ENCODE measurements at places on chromosomes 5 and 9.

DNA sequence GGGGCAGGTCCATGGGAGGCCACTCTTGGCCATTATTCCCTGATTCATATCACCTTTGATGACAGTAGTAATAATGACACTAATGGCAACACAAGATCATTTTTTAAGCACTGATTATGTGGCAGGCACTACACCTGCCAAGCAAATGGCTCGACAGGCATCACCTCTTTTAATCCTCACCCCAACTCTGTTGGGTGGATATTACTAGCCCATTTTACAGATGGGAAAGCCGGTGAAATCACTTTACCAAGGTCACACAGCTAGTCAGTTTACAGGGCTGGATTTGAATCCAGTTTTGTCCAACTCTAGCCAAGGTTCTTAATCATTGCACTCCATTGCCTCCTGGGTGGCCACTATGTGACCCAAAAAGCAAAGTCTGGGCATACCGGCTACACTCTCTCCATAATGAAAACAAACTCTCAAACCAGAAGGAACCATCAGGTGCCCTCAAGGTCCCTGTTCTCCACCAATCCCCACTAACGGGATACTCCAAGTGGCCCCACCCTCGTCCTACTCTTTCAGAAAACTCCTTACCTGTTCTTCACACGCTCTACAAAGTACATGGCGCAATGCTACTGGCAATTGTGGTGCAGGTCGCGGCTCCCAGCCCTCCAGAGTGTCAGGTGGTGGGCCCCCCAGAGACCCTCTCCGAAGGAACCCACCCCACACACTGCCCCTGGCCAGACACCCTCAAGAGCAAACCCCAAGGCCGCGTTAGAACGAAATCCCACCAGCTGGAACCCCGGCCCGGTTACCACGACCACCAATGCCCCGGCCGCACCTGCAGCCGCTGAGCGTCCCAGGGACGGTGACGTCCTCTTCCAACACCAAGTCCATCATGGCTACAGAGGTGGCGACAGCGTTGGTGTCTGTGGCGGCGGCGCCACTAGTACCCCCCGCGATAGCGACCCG is 572 bp downstream of the CDK5RAP2 start:
- no peak for DNase-seq

DNA sequence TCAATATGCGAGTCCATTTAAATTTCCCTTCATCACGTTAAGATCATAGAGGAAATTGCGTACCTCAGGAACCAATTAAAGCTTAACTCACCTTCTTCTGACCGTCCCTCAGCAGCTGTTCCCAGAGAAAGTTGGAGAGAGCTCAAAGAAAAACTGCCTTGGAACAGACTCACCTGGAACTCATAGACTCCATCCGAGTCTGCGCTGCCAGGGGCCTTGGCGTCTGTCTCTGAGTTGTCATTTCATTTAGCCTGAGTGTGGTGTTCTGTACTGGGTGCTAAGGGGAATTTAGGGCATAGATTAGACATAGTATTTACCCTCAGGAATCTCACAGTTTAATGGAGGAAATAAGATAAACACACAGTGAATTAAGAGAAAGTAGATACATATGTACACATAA is 892.7 kb downstream of the TLE1 start:
- no peak for DNase-seq

DNA sequence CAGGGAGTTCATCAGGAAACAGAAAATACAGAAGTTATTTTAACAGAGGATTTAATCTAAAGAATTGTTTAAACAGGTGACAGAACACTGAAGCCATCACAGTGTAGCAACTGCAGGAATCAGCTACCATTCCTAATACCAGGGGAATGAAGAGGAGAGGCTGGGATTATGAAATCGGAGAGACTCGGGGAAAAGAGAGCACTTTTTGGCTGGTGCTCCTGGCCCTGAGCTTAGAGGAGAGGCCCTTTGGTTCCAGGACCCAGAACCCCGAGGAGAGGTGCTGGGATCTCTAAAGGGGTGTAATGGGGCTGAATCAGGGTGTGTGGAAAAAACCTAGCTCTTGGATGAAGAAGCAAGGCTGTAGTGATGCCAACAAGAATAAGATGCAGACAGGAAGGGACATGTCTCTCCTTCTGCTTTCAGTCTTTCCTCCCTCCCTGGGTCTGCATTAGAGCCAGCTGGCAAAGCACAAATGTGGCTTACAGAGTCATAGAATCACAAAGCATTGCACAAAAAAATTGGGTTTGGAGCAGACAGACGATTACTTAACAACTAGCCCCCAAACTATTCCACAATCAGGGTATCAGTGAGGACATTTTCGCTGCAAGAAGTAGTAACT is 11.6 kb upstream of the SFXN1 start:
- no peak for DNase-seq

DNA sequence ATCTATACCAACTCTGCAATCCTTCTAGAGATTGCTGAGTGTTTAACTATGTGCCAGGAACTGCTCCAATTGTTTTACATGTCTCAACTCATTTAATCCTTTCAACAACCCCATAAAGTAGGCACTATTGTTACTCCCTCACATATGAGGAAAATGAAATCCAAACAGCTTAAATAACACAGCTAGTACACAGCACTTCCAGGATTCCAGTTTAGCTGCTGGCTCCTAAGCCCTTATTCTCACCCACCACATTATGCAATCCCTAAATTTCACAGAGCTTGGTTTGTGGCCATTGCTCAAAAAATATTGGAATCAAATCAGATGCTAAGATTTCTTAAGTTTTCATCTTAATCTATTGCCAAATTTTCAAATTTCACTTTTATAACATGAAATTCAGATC is 84.9 kb downstream of the PRELID2 start:
- DNase-seq = no peak

DNA sequence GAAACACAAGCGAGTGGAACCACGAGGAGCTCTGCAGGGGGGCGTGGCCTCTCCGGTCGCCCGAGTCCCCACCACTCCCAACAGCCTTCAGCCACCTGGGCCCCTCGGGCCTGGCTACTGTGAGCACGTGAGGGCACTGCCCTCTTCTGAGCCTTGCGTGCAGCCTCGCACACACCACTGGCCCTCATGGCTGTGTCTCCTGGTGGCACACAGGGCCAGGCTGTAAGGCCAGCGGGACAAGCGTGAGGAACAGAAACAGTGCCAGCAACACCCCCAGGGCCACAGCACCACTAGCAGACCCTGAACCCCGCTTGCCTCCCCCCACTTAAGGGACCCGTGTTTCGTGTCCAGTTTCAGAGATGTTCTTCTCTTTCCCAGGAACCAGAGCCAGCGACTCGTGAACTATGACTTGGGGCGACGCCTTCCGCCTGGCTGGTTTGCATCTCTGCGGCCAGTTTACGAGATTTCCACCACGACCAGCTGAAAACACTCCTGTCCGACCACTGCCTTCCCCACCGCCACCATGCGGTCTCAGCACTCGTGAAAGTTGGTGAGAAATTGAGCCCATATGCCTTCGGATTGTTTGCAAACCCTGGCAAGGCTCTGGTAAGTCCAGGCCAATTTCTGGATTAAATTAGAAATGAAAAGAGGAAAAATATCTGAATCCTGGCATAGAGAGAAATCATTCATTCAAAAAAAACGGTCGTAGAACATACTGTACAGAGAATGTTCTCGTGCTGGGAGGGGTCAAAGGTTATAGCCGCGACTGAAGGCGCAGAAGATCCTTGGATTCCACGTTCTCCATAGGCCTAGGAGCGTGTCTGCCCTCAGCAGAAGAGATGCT is 135.6 kb downstream of the ZNF354C start:
- no peak for DNase-seq

DNA sequence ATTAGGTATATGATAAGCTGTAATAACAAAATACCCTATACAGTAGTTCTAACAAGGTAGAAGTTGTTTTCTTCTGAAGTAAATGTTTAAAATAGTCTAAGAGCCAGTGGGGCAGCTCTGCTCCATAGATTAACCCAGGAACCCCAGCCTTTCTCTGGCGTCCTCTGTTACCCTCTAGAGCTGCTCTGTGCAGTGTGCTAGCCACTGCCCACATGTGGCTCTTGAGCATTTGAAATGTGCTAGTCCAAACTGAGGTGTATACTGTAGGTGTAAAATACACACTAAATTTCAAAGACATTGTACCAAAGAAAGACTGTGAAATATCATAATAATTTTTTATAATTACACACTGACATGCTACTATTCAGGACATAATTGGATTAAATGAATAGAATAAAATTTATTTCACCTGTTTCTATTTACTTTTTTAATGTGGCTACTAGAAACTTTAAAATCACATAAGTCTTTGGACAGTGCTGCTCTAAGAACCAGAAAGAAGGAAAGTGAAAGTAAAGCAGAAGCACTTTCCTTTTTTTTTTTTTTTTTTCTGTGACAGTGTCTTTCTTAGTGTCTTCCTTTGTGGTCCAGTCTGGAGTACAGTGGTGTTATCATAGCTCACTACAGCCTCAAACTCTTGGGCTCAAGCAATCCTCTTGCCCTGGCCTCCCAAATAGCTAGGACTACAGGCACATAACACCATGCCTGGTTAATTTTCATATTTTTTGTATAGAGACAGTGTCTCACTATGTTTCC is 39.3 kb downstream of the RAI14 start:
- peak; percentile 6 for DNase-seq

DNA sequence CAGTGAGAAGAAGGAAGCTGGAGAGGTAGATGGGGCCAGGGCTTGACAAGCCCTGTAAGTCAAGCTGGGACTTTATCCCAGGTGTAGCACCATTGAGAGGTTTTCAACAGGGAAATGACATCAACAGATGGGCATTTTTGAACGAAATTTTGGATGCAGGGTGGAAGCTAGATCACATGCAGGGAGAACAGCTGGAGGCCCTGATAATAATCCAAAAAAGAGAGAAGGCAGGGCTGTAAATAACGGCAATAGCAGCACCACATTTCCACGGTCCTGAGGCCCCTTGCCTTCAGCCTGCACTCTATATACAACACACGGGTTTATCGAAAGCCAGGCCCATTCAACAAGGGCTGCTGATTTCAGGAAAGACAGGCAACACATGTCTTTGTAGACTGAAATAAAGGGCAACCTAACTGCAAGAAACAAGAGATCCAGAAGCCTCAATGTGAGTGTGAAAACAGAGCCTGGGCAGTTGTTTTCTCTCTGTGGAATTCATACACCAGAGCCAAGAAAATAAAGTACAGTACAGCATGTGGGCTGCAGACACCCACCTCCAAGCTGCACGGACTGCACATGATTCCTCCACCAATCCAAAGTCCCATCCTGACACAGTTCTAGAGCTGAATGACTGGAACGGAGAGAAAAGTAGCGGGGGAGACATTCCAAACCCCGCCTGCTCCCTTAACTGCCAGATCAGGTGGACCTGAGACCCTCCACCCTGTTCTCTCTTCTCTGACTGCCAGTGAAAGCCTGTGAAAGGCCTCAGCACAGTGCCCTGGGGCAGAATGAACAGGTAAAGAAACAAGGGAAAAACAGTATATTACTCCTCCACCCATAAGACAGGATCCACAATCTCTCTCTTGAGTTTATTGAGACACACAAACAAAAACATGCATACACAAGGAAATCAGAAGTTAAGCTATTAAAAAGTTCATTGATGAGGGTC is 36.3 kb downstream of the KLHL3 start:
- no peak for DNase-seq

DNA sequence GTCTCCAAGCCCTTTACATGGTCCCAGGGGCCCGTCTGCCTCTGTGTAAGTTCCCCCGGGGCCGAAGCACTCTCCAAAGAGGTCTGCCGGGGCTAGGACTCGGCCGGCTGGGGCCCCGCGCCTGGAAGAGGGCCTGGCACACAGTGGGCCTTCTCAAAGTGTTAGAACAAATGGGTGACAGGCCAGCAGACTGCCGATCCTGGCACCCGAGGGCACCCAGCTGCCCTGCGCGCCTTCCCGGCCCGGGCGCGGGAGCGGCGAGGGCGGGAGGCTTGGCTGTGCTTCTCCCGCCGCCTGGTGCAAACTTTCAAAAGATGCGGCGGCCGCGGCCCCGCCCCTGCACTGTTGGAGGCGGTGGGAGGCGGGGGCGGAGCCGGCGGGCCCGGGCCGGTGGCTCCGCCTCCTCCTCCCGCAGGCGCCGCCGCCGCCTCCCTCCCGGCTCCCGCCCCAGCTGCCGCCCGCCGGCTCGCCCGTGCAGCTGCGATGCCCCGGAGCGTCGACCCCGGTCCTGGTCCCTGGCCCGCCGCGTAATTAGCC is at the start of gene NEURL1B:
TSS of gene NEURL1B (plus strand) at position 442 of the 537 bp plus-strand sequence. CDS start 144 bp downstream, outside the sequence.
- peak; percentile 54 for DNase-seq

All from Jurkat, Clone E6-1 (cell line).